CD4-positive, alpha-beta memory T cell (primary cell): ENCODE measurements at places on chromosomes 1 and 21.

DNA sequence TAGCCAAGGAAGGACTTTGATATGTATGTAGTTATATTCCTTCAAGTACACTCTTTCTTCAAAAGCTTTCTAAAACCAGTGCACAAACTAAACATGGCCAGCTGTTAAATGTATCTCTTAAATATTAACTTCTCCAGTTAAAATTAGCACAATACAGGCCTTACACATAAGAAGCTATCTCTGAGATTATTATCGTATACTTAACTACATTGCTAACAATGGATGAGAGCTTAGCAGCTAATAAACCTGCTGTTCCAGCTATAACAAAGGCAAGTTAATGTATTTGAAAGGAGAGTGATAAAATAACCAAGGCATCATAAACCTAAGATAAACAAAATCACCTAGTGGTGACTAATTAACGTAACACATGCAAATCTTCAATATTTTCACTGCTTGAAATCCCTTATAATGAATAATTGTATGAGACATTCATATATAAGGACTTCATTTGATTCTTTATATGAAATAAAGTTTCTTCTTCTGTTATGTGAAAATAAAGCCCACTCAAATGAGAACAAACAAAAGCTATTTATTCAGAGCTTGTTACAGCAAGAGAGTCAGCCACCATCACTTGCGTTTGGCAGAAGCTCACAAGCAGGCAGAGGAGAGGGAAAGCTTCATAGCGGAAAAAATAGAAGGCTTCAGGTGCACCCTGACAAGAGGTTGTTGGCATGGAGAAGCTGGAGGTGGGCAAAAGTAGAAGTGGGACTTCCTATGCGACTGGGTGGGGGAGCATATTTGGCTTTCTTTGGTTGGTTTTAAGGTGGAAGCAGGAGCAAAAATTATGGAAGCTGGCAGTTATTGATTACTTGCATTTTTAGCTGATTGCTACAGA lies 274.1 kb upstream of the CHRM3 start:
- no peak for DNase-seq

- no peak for DNase-seq
These were observed 8.9 kb upstream of the APP start for GRCh38 chr21:26179501-26179900.

- no peak for DNase-seq
These were observed at the start of gene MTMR11 for GRCh38 chr1:149936170-149936991. MTMR11 (minus strand) TSS chr1:149936879; CDS start chr1:149936647, 232 bp downstream.

DNA sequence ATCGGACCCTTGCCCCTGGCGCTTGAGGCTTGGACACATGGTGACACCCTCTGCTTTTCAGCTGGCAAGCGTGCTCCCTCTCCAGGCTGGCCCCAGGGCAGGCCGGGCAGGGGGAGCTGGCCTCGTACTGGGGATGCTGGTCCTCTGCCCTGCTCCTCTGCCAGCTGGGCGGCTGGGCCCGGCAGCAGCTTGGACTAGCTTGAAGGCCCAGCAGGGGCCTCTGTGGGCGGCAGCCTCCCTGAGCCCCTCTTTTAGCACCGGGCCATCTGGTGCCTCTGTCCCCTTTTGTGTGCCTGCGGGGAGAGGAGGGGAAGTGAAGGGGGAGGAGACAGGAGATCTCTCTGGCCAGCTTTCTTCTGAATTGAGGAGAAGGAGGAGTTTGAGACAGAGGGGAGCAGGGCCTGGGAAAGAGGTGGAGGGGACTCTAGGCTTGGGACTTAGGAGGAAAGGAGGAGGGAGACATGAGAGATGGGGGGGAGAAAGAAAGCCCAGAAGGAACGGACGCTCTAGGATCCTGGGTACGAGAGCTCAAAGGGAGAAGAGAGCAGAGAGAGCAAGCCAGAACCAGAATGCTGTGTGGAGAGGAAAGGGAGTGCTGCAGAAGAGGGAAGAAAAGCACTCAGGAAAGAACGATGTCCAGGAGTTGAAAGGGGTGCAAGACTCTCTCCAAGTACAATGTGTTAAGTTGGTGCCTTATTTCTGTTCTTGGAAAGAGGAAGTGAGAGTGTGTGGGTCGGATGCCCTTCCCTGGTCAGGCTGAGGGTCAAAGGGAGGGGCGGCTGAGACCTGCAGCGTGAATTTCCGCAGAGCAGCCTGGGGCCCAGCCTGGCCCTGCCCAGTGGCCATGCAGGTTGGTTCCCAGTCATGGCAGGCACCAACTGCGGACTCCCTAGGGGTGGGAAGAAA lies 40.3 kb downstream of the IER5 start:
- no peak for DNase-seq

DNA sequence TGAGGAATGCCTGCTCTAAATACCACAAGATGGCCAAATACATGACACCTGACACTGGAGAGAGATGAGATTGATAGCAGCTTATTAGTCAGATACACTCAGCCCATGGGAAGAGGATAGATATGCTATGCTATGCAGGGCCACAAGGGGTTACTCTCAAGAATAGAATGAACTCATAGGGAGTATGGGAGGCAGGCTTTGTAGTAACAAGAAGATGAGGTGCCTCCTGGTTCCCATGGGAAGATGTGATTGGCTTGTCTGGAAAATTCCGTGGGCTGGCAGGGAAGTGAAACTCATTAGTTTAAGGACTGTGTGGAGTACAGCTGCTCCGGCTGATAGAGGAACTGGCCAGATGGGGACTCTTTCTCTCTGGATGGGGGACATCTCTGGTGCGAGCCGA lies 16.5 kb downstream of the CCDC30 start:
- DNase-seq: no peak

DNA sequence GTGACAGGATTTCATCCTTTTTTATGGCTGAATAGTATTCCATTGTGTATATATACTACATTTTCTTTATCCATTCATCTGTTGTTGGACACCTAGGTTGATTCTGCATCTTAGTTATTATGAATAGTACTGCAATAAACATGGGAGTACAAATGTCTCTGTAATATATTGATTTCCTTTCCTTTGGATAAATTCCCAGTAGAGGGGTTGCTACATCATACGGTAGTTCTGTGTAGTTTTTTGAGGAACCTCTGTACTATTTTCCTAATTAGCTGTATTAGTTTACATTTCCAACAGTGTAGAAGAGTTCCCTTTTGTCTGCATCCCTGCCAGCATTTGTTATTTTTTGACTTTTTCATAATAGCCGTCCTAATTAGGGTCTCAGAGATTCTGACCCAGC lies 201.3 kb downstream of the GIPC2 start:
- DNase-seq: no peak

DNA sequence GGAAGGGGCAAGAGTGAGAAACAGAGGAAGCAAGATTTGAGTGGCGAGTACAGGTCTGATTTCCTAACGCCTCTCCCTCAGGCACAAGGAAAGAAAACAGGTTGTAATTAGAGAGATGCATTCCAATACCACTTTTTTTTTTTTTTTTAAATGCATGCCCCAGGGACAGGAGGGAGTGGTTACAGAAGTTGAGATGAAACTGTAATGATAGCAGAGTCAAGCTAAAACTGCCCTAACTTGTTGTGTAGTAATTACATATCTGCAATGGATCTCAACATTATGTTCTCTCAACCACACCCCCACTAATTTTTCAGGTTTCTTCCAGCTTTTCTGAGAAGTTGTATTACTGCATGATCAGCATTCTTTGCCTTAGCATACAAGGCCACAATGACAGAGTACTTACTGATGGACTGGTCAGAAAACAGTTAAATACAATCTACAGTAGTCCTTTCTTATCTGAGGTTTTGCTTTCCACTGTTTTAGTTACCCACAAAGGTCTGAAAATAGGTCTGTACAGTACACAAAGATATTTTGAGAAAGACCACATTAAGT lies 5.5 kb downstream of the ETV3 start:
- no peak for DNase-seq

DNA sequence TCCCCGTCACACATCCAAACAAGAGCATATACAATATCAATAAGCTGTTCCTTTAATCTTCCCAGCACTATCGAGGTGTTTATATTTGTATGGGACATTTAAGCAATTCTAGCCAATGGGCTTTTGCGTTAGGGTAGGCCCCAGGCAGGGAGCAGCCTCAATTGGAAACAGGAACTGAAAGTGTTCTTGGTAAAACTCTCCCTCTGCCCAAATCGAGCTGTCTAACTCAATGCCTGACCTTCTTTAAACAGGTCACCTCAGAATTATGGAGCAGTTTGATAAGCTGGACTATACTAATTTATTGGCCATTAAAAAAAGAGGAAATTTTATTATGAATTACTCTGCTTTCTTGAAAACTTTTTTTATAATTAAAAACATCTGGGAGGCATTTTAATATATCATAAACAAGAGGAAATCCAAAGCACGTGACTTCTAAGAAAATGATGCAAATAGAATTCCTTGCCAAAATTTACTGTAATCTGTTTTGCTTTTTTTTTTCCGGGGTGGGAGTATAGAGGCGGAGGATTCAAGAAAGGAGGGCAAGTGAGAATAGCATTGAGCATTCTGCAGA lies 498.1 kb downstream of the LMO4 start:
- DNase-seq: no peak

- DNase-seq: no peak
These were observed 27.8 kb downstream of the WNT9A start for GRCh38 chr1:227919906-227920305.

GRCh38 chr1:27343639-27344025 lies 1.8 kb downstream of the SYTL1 start:
- no peak for DNase-seq

- no peak for DNase-seq
These were observed 31.3 kb upstream of the FGGY start for GRCh38 chr1:59265622-59266021.

- no peak for DNase-seq
These were observed 18.9 kb downstream of the LRIF1 start for GRCh38 chr1:110944806-110945205.

GRCh38 chr1:223102797-223103533 lies 40.1 kb downstream of the TLR5 start:
- no peak for DNase-seq

GRCh38 chr1:210394281-210394821 lies 65.6 kb downstream of the HHAT start:
- no peak for DNase-seq

- no peak for DNase-seq
These were observed 124.2 kb downstream of the MACF1 start for GRCh38 chr1:39328586-39329121.

GRCh38 chr1:90339811-90340210 lies 344.9 kb downstream of the ZNF326 start:
- DNase-seq: no peak

- no peak for DNase-seq
These were observed 244.3 kb upstream of the ST6GALNAC5 start for GRCh38 chr1:76622774-76623528.

GRCh38 chr1:21027805-21028204 lies 148.9 kb downstream of the EIF4G3 start:
- DNase-seq: no peak

GRCh38 chr1:231386466-231386865 lies 35.6 kb downstream of the EGLN1 start:
- DNase-seq: no peak

GRCh38 chr1:233395863-233396646 lies 68.5 kb downstream of the MAP3K21 start:
- DNase-seq: no peak

GRCh38 chr1:22794647-22795365 lies 84.2 kb downstream of the EPHB2 start:
- no peak for DNase-seq

GRCh38 chr21:33762803-33763581 lies 120.7 kb downstream of the ITSN1 start:
- no peak for DNase-seq

DNA sequence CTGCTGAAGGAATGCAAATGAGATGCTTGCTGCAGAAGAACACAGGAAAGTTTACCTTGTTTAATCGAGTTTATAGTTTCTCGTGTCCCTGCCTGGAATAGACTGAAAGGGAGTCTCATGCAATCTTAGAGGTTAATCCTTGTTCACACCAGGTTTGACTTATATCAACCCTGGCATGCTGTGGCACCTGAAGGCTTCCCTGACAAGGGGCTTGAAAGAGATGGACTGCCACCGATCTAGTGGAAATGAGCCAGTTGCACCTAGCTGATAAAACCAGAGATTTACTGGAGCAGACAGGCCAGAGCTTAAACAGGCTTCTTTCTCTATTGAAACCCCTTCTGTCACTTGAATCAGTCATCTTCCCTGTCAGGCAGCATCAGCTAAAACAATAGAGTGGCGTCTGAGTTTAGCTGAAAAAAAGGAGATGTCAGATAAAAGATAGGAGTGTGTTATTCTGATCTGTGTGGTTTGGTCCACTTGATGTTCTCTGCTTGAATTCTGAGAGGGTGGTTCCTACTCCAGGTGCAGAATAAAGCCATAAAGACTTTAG lies 349.7 kb downstream of the RWDD3 start:
- no peak for DNase-seq

DNA sequence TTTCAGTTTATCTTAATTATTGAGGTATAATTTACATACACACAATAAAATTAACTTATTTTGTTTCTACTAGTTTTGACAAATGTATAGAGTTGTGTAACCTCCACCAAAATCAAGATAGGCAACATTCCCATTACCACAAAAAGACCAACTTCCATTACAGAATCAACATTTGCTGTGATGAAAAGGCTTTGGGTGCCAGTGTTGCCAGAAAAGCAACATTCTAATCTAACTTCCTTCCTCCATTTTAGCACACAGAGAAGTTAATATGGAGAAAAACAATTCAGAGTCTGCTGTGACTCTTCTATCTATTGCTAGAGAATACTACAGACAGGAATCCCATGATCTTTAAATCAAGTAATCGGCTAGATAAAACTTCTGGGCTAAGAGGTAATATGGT lies 245.3 kb downstream of the RERE start:
- no peak for DNase-seq

DNA sequence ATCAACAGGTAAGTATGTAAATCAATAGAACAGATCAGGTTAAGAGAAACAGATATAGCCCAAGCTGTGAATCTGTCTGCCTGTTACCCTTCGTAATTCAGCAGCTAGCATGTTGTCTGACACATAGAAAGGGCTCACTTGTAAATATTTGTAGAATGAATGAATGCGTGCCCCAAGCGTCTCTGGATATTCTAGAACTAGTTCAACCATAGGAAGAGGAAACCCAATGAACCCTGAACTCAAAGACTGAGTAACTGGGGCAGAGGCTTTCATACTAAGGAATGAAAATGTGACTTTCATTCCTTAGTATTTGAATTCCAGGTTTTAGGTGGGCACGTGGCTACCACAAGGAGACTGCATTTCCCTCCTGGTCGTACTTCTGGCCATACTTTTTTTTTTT lies 60.1 kb upstream of the SMYD2 start:
- DNase-seq: no peak

DNA sequence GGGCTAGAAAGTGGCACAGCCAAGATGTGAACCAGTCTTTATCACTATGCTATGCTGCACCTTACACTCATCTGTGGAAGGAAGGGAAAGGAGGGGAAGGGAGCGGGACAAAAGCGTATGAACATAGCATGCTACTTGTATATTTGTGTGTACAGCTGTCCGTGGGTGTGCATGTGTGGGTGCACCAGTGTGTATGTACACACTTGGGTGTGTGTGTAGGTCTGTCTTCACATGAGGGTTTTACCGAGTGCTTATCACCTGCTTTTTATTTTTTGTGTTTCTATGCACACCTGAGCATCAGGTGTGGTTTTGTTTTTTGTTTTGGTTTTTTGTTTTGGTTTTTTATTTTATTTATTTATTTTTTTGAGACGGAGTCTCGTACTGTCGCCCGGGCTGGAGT lies 255.7 kb downstream of the RRAGC start:
- no peak for DNase-seq
